ENCODE measurements at places on chromosomes 3 and 15. TPM values are rescaled to one million over a fixed set of nuclear protein-coding genes. Genes with fewer than 3 reads are reported as not detected.

DNA sequence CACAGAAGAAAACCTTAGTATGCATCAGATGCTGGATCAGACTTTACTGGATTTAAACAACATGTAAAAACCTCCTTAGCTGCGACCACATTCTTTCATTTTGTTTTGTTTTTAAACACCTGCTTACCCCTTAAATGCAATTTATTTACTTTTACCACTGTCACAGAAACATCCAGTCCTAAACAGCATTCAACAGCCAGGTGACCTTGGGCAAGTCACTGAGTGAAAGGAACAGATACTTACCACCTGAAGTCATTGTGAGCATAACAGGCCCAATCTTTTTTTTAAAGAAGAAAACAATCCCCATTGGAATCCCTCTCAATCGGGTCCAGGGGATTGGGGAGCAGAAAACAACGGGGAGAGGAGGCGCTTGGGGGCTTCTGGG, 390 bp downstream of the STARD5 start:
- peaks cover 24% of the 10 kb centered on the region for H3K36me3 ChIP-seq
- H3K4me3 ChIP-seq = peak overlapping the region; percentile 75
- no peaks in the 10 kb centered on the region for H3K4me1 ChIP-seq
- H3K27me3 ChIP-seq = no peaks in the 10 kb centered on the region
- H3K27ac ChIP-seq = peak overlapping the region; percentile 77

GRCh38 chr3:197908957-197909701, 40.9 kb upstream of the RPL35A start:
- H3K4me3 ChIP-seq = no peak overlapping the region
- peaks cover 11% of the 10 kb centered on the region for H3K4me1 ChIP-seq
- no peak for ATAC-seq
- no peaks in the 10 kb centered on the region for H3K36me3 ChIP-seq
- no peaks in the 10 kb centered on the region for H3K27me3 ChIP-seq

- H3K36me3 ChIP-seq = no peaks in the 10 kb centered on the region
- H3K4me1 ChIP-seq = no peaks in the 10 kb centered on the region
- H3K27ac ChIP-seq = no peak overlapping the region
- peaks cover 31% of the 10 kb centered on the region for H3K27me3 ChIP-seq
These were observed 48.3 kb upstream of the ATP2B2 start for GRCh38 chr3:10553591-10554235.

GRCh38 chr3:99678023-99678422, 39.6 kb downstream of the COL8A1 start:
- H3K27ac ChIP-seq = peak overlapping the region; percentile 80
- peaks cover 6% of the 10 kb centered on the region for H3K4me1 ChIP-seq
- no peak overlapping the region for H3K4me3 ChIP-seq
- H3K36me3 ChIP-seq = no peaks in the 10 kb centered on the region

- H3K36me3 ChIP-seq = no peaks in the 10 kb centered on the region
- H3K27me3 ChIP-seq = no peaks in the 10 kb centered on the region
- no peak overlapping the region for H3K27ac ChIP-seq
- ATAC-seq = no peak
These were observed 493.4 kb upstream of the ALCAM start for GRCh38 chr3:104873331-104873730.

GOLGA6C gene
- not detected for total RNA-seq

ZBTB47 gene
- 117 TPM for total RNA-seq

TM4SF18 gene
- total RNA-seq = 10.2 TPM

SERINC4 gene
- not detected for total RNA-seq

WDR93 gene
- total RNA-seq = 0.15 TPM
